GM12878 (cell line): ENCODE measurements at places on chromosomes 6 and 20. TPM values are rescaled to one million over a fixed set of nuclear protein-coding genes. Genes with fewer than 3 reads are reported as not detected.

GRCh38 chr20:31473331-31474096 is 1.4 kb downstream of the DEFB124 start:
- DNase-seq, result no peak

The TMEM217 gene
- total RNA-seq, result 1.6 and 1.9 TPM in 2 replicates

DNA sequence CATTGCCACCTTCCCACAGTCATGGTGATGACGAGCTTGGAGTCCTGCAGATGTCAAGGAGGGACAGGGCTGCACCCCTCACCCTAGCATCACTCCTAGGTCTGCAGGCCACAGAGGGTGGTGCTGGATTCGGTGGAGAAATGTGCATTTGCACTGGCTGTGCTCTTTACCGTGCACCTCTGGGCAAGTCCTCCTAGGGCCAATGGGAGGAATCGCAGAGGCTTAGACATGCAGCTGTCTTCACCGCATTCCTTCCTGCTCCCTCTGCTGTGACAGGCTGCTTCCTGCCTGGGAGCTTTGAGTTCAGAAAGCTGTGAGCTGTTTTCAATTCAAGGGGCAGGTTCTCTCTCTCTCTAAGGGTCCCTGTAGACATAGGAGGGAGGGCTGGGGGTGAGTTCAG is 85.1 kb downstream of the EDN3 start:
- no peak for DNase-seq

DNA sequence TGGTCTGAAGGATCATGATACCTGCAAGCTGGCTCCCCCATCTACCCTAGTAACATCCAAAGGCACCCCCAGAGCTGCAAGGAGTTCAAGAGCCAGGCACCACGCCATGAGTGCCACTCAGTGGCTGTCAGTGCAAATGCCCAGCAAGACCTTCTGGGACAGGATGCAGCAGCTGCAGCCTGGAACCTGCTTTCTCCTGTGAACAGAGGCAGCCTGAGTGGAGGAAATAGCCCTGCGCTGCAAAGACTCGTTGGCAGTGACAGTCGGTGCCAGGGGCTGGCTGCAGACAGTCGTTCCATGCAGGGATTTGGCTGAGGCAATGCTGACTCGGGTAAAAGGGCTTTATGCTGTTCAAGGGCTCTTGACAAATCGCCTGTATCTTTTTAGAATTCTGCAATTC is 15.7 kb upstream of the SSTR4 start:
- no peak for DNase-seq

GRCh38 chr6:3337521-3338350 is 79.0 kb downstream of the PSMG4 start:
- DNase-seq, result no peak

GRCh38 chr6:4802312-4802935 is 26.2 kb downstream of the CDYL start:
- DNase-seq, result peak; percentile 63

The SYTL3 gene
- total RNA-seq, result 7.1 and 8.4 TPM in 2 replicates
